ENCODE measurements at places on chromosomes 16 and 17.

DNA sequence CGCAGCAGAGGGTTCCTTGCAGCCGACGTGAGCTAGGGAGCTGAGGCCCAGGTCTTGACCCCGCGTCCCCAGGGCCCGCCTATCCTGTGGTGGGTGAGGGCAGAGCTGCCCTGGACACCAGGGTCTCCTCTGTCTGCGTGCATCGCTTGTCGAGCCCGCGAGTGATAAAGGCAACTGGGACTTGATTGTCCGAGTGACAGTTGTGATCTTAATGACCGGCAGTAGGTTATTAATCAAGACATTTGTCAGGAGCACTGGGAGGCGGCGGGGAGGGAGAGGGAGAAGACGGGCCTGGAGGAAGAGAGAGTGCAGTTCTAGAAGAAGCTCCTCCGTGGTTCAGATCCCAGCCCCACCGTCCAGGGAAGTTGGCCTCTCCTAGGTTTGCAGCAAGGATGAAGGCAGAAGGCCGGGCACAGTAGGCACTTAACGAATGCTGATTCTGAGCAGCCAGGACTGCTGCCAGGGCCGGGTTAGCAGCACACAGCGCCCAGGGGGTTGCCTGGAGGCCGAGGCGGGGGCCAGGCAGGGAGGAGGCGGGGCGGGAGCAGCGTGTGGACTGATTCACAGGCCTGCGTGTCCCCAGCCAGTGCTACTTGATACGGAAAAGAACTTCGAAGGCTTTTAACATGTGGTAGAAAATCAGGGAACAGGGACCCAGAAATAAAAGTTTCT lies 11.3 kb upstream of the GSE1 start:
- no peaks in the 10 kb centered on the region for H3K27me3 ChIP-seq
- peaks cover 6% of the 10 kb centered on the region for H3K36me3 ChIP-seq
- peaks cover 69% of the 10 kb centered on the region for H3K4me1 ChIP-seq
- H3K4me3 ChIP-seq, result no peak overlapping the region
- no peak overlapping the region for H3K27ac ChIP-seq

DNA sequence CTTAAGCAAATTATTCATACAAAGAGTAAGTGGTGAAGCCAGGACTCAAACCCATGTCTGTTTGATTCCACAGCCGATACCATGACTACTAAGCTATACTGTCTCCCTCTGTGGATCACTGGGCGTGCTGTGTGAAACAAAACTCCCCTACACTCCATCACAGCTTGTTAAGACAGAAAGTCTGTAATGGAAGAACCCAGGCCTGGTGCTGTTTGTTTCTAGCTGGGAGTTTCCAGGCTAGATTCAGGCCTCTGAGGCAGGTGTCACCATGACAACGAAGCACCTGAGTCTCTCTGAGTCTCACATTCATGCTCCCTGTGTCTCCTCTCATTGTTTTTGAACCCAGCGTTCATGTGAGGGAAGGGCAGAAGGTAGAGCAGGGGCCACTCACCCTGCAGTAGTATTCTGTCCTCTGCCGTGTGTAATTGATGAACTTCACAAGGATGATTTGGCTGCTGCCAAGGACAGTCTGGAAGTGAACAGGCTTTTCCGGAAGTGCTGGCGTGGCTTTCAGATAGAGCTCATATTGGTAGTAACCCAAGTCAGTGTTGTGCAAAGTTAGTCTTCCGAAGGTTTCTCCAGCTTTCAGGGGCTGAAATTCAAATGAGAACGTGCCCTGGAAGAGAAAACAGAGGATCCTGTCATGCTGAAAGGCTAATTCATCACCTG lies 8.6 kb upstream of the VAC14 start:
- H3K4me1 ChIP-seq, result no peaks in the 10 kb centered on the region
- DNase-seq, result peak; percentile 47
- no peaks in the 10 kb centered on the region for H3K27me3 ChIP-seq
- H3K36me3 ChIP-seq, result no peaks in the 10 kb centered on the region

GRCh38 chr17:48723423-48724250 lies 652 bp downstream of the PRAC2 start:
- H3K4me3 ChIP-seq, result no peak overlapping the region
- no peak overlapping the region for H3K27ac ChIP-seq
- no peak for DNase-seq
- H3K36me3 ChIP-seq, result no peaks in the 10 kb centered on the region
- H3K27me3 ChIP-seq, result peaks cover 100% of the 10 kb centered on the region

DNA sequence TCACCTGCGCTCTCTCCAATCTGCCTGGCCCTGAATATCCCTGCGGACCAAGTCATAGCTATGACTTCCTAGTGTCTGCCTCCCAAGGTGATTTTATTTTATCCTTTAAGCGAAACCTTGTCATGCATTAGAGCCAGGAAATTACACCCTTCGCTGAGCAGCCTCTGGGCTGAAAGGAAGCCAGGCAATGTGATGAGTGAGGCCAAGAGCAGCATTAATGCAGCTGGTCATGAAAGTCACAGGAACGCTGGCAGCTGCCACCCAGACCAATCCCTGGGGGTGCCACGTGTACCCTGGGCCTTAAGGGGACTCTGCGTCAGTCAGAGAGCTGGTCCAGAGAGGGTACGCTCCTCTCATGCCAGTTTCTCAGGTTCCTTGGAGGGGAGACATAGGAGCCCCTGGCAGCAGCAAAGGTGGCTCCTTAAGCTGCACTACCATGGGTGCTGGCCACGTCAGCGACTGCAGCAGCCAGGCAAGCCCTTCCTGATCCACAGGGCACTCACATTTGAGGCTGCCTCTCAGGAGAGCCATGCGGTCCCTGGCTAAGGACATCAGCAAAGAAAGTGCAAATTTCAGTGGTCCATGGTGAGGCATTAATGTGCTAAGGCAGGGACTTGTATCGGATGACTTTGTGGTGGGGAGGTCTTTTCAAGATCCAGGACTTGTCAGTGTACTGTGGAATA lies 42.7 kb upstream of the WSCD1 start:
- no peaks in the 10 kb centered on the region for H3K27me3 ChIP-seq
- H3K4me3 ChIP-seq, result no peak overlapping the region
- peaks cover 5% of the 10 kb centered on the region for H3K4me1 ChIP-seq
- H3K36me3 ChIP-seq, result no peaks in the 10 kb centered on the region

DNA sequence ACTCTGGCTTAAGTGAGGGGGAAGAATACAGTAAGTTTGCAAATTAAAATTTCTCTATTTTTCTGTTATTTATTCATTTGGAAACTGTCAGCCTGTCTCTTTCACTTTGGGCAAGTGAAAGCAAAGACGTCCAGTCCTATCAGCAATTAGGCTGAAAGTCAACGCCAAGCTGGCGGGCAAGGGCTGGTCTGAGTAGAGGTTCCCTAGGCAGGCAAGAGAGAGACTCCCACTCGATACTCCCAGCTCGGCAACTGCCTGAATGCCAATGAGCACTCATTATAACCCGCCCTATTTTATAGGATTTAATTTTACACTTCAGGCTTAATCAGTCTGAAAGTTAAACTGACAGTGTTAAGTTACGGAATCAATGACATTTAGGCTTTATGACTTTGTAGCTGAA lies 14.3 kb upstream of the SLC38A8 start:
- no peak for DNase-seq
- no peaks in the 10 kb centered on the region for H3K27me3 ChIP-seq
- peaks cover 19% of the 10 kb centered on the region for H3K4me1 ChIP-seq
- peaks cover 86% of the 10 kb centered on the region for H3K36me3 ChIP-seq
- H3K4me3 ChIP-seq, result no peak overlapping the region

- H3K4me1 ChIP-seq, result peaks cover 4% of the 10 kb centered on the region
- no peaks in the 10 kb centered on the region for H3K36me3 ChIP-seq
- H3K27me3 ChIP-seq, result peaks cover 2% of the 10 kb centered on the region
- H3K27ac ChIP-seq, result no peak overlapping the region
Observed at GRCh38 chr17:63514974-63515373, 8.2 kb upstream of the KCNH6 start.

DNA sequence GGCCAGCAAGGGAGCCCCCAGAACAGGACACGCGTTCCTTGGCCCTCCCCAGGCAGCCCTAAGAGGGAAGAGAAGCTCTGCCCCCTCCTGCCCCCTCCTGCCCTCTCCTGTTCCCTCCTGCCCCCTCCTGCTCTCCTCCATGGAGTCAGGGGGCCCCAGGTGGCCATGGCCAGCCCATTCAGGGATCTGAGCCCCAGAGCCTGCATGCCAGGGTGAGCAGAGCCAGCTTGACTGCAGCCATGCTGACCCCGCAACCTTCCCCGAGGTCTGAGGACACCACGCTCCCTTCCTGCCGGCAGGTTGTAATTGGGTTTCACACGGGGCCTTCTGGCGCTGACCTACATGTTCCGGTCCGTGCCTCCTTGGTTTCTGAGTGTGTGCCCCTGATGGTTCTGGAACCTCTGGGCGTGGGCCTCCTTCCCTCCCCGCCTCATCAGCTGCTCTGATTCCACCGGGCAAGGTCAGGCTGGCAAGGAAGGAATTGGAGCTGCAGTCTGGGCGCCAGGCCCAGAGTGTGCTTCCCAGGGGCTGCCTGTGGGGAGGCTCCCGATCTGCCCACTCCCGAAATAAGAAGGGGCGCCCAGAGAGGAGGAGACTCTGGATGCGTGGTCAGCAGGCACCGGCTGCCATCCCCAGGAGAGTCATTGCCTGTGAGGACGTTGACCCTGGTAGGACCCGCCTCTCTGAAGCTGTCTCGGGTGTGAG lies 23.7 kb upstream of the NPTX1 start:
- H3K4me1 ChIP-seq, result peaks cover 22% of the 10 kb centered on the region
- DNase-seq, result no peak
- H3K27me3 ChIP-seq, result peaks cover 3% of the 10 kb centered on the region
- H3K27ac ChIP-seq, result no peak overlapping the region
- H3K36me3 ChIP-seq, result no peaks in the 10 kb centered on the region

DNA sequence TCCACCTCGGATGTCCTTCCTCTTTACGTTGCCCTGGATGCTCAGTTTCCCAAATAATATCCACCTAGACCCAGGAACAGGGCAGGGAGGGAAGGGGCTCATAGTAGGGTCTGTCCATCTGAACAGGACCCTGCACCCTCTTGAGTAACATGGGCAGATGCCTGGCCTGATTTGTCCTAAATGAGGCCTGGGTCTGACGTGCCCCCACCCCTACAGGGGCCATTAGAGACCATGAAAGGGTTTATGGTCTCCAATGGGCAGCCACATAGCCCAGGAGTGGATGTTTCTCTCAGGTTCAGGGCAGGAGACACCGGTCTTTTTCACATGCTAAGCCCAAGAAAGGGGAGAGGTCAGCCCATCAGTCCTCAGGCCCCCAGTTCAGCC lies 6.8 kb downstream of the CACNG1 start:
- no peaks in the 10 kb centered on the region for H3K36me3 ChIP-seq
- H3K4me1 ChIP-seq, result peaks cover 4% of the 10 kb centered on the region
- H3K27ac ChIP-seq, result no peak overlapping the region
- H3K4me3 ChIP-seq, result no peak overlapping the region
- DNase-seq, result no peak
- H3K27me3 ChIP-seq, result no peaks in the 10 kb centered on the region

GRCh38 chr17:61766520-61766919 lies 96.8 kb downstream of the BRIP1 start:
- H3K27ac ChIP-seq, result no peak overlapping the region
- no peak for DNase-seq
- no peaks in the 10 kb centered on the region for H3K36me3 ChIP-seq
- H3K4me1 ChIP-seq, result no peaks in the 10 kb centered on the region
- no peak overlapping the region for H3K4me3 ChIP-seq

GRCh38 chr17:60145006-60145935 lies 4.5 kb upstream of the CA4 start:
- no peak overlapping the region for H3K4me3 ChIP-seq
- DNase-seq, result no peak
- H3K4me1 ChIP-seq, result peaks cover 31% of the 10 kb centered on the region
- no peak overlapping the region for H3K27ac ChIP-seq
- no peaks in the 10 kb centered on the region for H3K36me3 ChIP-seq

All from spinal cord (tissue), 10 donors.